CD8-positive, alpha-beta T cell (primary cell): ENCODE measurements at places on chromosomes 3 and 15.
A peak's percentile ranks its signal among the peaks of the same experiment; 100 is the strongest.

GRCh38 chr3:43317461-43318316 lies 31.3 kb downstream of the SNRK start:
- DNase-seq, result no peak

DNA sequence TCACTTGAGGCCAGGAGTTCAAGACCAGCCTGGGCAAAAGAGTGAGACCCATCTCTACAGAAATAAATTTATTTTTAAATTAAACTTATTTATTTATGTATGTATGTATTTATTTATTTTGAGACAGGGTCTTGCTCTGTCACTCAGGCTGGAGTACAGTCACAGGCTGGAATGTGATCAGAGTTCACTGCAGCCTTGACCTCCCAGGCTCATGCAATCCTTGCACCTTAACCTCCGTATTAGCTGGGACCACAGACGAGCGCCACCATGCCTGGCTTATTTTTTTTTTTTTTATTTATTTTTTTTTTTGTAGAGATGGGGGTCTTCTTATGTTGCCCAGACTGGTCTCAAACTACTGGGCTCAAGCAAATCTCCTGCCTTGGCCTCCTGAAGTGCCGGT lies 135.2 kb upstream of the HES1 start:
- DNase-seq, result peak; percentile 7

DNA sequence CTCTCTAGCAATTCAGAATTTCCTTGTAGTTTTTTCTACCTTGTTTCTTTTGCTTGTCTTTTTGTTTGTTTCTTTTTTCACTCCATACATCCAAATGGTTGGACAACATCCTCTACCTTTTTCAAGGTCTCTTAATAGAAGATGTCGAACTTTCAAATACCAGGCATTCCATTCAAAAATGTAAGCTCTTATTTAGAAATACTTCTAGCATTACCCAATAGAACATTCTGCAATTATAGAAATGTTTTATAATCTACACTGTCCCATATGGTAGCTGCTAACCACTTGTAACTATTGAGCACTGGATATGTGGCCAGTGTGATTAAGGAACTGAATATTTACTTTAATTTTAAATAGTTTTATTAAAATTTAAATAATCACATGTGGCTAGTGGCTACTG lies 196.2 kb upstream of the MRPL3 start:
- DNase-seq, result no peak

DNA sequence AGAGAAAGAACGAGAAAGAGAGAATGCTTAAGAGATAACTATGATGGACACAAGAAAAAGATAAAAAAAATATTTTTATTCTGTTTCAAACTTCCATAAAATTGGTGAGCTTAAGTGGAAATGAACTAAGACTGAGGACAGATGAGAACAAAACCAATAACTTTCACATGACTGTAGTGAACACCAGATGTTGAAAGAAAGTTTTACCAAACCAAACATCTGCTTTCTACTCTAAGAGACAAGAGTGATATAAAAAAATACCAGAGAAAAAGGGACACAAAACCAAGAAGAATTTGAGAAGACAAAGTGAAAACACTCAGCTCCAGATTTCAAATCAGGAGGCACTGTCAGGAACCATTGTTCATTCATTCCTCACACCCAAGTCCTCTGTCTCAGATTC lies 147.9 kb downstream of the IMPG2 start:
- no peak for DNase-seq

DNA sequence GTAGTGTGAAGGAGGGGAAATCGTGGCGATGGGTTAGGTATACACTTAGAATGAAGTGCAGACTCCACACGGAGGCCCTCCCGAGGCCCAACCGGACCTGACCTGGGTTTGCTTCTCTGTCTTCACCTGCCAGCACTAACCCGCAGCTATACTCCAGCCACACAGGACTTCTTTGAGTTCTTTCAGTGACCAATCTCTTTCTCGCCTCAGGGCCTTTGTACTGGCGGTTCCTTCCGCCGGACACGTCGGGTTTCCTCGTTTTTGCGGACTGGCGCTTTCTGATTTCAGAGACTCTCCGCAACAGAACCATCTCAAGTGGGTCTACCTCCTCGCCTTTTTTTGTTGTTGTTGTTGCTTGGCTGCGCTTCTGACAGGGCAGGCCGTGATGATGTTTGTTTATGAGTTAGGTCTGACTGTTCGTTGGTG lies at the start of gene NEIL1:
Gene NEIL1, plus strand, starts transcription at position 244 of the 426 bp plus-strand sequence. CDS start 1,867 bp downstream, outside the sequence.
- no peak for DNase-seq

- no peak for DNase-seq
These were observed 101.6 kb upstream of the RAD18 start for GRCh38 chr3:9064850-9065249.

GRCh38 chr15:69939513-69940440 lies 157.9 kb downstream of the TLE3 start:
- no peak for DNase-seq

DNA sequence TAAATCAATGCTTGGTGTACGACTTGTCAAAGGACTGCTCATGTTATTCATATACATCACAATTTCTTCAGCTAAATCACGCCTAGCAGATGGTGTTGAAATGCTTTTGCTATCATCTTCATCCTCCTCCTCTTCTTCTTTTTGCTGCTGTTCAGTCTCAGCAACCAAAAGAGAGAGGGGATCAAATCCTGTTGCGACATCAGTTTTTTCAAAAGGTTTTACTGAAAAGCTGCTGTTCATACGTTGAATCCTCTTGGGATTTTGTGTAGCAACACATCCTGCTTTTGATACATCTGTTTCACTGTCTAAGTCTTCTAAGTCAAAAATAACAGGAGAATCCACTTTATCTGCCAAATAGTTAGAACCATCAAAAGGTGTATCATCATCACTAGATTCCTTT lies 69.0 kb downstream of the SLC24A1 start:
- no peak for DNase-seq

DNA sequence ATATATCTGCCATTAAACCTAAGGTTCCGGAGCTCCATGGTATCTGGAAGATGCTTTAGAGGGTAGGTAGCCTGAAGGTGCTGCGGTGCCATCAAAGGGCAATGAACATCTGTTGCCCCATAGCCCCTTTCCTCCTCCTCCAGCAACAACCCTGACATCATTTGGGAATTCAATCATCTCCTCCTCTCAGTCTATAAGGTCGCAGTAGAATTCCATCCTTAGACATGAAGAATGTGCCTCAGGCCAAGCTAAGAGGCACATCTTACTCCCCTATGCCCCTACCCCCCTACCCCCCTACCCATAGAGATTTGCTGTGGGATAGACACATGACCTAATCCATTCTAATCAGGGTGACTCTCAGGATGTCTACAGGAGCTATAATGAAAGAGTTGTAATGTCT lies 1099.7 kb upstream of the CFAP20DC start:
- no peak for DNase-seq

DNA sequence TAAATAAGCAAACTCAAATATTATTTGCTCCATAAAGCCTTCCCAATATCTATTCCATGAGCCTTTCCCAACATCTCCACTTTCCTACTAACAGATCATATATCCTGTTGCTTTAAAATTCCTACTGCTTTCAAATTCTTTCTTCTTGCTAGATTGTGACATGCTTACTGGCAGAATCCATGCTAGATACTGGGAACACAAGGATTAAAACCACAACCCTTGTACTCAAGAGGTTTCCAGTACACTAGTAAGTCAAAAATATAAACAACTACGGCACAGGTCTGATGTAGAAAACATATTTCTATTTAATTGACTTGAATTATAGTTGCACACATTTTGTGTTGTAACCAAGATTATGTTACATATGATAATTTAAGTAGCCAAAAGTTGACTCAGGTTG lies 275.0 kb downstream of the ZBTB20 start:
- no peak for DNase-seq

GRCh38 chr3:79250746-79251145 lies 517.1 kb downstream of the ROBO1 start:
- no peak for DNase-seq

DNA sequence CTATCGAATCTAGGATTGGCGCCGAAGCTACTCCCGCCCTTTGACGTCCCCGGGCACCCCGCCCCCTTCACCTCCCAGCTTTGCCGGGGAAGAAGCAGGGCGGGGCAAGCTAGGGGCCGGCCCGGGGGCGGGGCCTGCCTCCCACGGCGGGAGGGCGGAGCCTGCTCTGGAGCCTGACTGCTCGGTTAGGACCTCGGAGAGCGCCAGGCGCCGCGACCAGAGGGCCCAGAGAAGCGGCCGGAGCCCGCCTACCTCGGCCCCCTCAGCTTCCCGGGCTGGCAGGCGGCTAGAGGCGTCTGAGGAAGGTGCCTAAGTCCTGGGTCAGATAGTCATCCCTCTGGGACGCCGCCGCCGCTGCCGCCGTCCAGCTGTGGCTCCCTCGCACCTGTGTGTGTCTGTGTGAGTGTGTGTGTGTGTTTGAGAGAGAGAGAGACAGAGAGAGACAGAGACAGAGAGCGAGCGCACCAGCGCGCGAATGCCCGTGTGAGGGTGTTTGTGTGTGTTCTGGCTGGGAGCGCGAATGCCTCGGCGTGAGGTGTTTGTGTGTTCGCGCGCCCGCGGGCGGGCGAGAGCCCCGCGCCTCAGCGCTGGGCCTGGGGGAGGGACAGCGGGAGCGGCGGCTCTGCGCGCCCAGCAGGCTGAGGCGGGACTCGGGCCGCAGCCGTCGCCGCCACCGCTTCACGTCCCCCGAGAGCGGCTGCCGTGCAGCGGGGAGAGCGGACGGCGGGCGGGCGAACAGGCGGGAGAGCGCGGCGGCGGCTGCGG lies at the start of gene STXBP5L:
Gene STXBP5L, plus strand, starts transcription at position 176 of the 765 bp plus-strand sequence. CDS start 1,374 bp downstream, outside the sequence.
- DNase-seq, result peak; percentile 18

DNA sequence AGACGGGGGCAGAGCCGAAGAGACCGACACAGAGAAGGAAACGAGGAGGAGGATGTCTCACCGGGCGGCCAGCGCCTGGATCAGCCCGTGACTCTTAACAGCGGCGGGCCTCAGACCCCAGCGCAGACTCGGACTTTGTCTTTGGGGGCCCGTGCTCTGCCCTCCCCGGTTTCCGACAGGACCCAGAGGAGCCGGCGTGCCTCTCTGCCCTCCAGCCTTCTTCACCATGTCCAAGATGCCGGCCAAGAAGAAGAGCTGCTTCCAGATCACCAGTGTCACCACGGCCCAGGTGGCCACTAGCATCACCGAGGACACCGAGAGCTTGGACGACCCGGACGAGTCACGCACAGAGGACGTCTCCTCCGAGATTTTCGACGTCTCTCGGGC lies 1.0 kb downstream of the TSC22D2 start:
- DNase-seq, result no peak
